ENCODE measurements at places on chromosomes 13 and 19. TPM values are rescaled to one million over a fixed set of nuclear protein-coding genes. Genes with fewer than 3 reads are reported as not detected.

GRCh38 chr19:46447824-46448223, 19.1 kb upstream of the PNMA8C start:
- no peak for DNase-seq

DNA sequence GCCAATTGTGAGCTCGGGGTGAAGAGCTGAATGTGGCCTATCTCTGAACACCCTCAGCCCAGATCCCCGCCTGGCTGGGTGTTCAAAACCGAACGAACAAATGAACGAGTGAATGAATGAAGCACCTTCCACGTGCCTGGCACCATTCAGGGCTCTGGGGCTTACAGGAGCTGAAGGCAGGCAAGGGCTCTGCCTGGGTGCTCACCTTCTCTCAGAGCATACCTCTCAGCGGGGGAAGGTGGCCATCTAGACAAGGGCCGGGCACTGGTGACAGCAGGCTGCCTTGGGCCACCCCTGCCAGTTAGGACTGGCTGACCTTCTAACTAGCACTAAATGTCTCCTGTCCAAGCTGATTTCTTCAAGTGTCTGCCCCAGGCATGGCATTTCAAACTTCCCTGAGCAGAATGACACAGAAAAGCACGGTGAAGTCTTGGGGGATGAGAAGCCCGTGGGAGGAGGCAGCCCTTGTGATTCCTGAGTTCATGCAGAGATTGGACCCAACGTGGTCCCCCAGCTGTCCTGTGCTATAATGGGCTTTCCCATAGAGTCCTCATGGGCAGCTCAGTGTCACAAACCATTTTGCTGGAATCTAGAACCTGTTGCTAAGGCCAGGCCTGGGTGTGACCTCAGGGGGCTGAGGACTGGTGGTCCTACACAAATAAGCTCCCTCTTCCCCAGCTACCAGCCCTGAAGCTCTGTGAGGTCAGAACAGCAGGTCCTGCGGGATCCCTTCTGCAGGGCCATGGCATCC, 27.9 kb upstream of the VSTM2B start:
- DNase-seq, result no peak

DNA sequence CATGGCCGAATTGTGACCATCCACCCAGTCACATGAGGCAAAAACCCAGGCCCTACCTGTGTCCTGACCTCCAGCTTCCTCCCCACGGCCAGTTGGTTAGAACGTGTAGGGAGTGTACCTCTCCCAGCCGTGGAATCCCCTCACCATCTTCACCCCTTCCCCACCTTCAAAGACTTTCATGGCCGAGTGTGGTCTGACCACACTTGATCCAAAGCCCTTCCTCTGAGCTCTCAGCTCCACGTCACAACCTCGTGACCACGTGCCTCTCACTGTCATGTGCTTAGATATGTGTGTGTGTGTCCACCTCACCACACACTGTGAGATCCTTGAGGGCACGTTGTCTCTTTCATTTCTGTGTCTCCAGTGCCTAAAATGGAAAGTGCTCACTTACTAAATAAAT, 48.6 kb upstream of the UBE2L5 start:
- no peak for DNase-seq

DNA sequence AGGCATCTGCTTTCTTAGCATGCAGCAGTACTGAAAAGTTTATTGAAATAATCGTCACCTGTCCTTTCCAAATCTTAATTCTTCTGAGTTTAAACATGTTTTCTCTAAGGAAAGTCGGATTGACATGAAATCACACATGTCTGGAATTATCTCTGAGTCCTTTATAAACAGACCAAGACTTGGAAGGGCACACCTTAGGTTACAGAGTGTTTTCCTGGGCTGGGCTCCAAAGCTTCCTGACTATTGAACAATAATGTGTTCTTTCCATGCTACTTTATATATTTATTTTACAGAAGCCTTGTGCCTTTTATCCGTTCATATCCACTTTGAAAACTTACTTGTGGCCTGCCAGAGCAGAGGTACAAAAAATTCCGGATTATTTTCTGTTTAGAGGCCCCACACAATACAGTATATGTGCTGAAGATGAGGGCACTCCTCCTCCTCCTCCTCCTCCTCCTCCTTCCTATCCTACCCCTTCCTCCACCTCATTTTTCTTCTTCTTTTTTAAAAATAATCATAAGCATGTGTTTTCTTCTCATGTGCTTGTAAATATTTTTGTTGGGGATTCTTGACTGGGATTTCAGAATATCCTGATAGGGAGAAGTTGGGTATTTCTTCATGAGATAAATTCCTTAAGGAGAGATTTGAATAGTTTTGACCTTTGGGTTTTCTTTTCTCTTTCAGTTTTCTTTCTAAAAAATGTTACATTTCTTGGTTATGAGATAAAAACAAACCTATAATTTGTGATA, 52.3 kb downstream of the LRCH1 start:
- DNase-seq, result no peak

DNA sequence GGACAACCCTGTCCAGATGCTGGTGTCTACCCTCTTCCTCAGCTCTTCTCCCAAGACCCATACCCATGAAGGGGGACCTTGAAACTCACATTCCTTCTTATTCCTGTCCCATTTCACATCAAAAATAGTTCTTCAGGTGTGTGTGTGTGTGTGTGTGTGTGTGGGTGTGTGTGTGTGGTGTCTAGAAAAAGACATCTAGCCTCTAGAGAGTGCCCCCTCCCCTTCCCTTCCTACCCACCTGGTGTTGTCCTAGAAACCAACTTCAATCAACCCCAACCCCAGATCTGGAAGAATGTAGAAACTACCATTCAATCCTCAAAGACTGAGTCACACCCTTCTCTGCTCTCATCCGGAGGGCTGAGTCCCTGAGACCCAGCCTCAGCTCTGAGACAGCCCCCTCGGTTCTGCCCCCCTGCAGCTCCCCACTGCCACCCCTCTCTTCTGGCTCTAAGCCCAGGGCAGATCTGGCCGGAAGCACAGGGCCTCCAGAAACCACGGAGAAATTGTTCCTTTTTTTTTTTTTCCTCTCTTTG, 3.5 kb downstream of the KCNN4 start:
- DNase-seq, result no peak

GRCh38 chr19:40191836-40192646, 815 bp downstream of the MAP3K10 start:
- DNase-seq, result no peak

- DNase-seq, result no peak
These were observed 70.8 kb upstream of the PCDH20 start for GRCh38 chr13:61486496-61486895.

The SH2D3A gene
- total RNA-seq, result 2.2 TPM

- no peak for DNase-seq
These were observed 11.3 kb upstream of the ZBTB7A start for GRCh38 chr19:4077800-4078684.

- DNase-seq, result no peak
These were observed 983.4 kb downstream of the EFNB2 start for GRCh38 chr13:105552078-105552477.

The MEF2B gene
- total RNA-seq, result 1.1 TPM

DNA sequence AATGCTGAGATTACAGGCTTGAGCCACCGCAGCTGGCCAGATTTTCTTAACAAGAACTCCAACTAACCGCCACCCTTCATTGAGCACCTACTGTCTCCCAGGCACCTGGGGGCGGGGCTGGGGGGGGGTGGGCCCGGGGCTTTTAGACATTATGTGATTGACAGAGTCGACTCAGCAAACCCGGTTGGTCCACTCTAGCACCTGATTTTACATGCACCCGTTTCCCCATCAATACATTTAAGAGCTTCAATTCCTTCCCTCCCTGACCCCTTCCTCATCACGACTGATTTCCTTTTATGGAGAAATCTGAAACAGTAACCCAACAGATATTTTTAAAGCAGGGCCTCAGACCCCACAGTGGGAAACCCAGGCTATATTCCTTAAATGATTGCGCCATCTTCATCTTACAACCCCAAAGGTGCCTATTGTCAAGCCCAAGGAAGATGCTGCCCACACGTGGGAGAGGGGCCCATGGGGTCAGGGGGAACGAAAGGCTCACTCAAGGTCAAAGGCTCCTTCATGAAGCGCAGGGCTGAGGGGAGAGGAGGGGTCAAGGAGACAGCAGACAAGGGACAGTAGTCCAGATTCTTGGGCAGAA, 1.8 kb downstream of the INSR start:
- DNase-seq, result no peak

- no peak for DNase-seq
These were observed 522.0 kb upstream of the ATXN8OS start for GRCh38 chr13:69585656-69586055.

DNA sequence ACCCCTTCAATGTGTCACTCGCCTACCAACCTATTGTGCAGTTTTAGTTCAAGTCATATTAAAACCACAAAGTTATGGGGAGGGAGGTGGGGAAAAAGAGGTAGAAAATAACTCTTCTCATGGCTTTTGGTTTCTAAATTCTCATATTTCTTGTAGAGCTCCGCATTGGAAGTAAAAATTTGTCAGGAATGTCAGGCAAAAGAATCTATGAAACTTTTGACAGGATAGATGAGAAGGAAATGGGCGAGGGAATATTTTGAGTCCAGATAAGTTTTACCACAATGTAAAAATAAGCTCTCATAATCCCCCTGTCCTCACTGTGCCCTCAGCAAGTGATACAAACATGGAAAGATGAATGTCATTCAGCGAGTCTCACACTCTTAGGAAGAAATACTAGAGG, 270.4 kb downstream of the DLEU7 start:
- no peak for DNase-seq

The ZNF682 gene
- 4.5 TPM for total RNA-seq

- no peak for DNase-seq
These were observed 149.6 kb downstream of the TEX29 start for GRCh38 chr13:111469916-111470506.

The FAM216B gene
- total RNA-seq, result 0.05 TPM

DNA sequence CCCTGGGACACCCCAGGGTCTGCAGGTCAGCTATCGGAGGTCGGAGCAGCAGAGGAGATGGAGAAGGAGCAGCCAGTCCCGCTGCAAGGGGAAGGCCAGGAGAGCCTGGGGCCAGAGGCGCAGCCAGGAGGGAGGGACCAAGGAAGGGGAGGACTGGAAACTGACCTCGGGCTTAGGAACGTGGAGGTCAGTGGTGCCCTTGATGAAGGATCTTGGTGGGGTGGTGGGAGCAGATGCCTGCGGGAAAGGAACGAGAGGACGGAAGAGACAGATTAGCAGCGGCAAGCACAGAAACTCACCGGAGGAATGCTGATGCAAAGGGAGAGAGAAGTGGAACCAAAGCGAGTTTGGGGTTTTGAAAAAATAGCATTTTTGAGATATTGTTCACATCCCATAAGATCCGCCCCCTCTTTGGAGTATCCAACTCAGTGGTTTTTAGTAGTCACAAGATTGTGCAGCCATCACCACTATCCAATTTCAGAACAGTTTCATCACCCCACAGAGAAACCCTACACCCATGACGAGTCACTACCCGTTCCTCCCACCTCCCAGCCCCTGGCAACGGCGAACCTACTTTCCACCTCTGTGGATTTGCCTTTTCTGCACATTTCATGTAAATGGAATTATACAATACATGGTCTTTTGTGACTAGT, 22.1 kb downstream of the PLEKHF1 start:
- DNase-seq, result no peak

DNA sequence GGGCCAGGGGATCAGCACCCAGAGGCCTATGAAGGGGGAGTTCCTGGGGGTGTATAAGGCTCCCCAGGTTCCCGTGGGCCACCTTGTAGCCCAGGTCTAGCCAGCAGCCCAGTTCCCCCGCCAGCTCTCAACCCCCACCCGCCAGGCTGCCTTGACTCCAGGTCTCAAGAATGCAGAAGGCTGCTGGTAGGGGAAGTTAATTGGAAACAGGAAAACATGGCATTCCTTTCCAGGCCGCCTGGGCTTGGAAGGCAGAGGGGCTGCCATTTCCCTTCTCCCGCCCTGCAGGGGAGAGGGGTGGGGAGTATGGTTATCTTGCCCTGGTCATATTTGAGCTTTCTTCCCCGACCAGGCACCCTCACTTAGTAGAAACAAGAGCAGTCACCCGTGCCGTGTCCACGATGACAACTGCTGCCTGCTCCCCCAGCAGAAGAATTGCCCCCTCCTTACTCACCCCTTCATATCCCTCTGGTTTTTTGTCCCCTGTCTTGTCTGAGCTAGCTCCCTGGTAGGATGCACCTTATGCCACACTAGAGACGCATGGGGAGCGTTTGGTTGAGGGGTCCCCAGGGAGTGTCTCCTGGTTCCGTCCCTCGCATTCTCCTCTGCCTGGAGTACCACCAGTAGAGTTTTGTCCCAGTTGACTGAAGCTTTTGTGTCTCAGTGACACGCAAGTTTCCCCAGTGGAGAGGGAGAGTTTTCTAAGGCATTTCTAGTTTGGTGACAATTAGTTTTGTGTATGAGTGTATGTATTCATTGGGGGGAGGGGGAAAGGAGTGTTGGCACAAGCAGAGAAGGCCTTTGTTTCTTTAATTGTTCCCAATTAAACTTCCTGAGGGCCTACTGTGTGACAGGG, 4.5 kb downstream of the BICRA start:
- no peak for DNase-seq

GRCh38 chr13:73235385-73235784, 176.6 kb downstream of the KLF5 start:
- DNase-seq, result no peak

The TMEM38A gene
- 8.4 TPM for total RNA-seq

- DNase-seq, result no peak
These were observed 348.3 kb downstream of the LIG4 start for GRCh38 chr13:107866941-107867623.

DNA sequence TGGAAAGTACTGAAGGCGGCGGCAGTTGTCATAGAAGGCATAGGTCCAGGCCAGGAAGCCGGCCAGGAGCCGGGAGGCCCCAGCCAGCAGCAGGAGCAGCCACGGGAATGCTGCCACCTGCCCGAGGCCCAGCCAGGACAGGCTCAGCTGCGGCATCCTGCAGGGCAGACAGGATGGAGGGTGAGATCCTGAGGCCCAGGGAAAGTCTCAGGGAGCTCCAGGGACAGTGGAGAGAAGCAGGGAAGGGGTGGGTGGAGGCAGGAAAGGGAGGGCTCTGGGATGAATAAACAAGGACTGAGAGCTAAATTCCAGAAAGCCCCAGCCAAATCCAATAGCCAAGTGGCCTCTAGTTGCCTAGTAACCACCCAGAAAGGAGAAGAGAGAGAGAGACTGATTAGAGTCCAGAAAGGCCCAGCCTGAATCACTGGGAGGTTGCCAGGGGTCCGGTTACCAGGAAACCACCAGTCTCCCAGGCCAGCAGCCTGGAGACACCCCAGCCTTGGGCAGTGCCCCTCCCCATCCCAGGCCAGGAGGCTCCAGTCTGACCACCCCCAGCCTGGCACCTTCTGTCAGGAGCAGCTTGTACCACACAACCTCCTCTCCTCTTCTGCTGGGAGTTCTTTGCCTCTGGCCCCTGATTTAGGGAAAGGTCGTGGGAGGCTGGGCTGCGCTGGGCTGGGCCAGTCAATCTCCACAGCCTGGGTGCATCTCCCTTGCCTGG, 7.5 kb upstream of the OR10H5 start:
- no peak for DNase-seq

Measured in Panc1 (cell line).